Mucosa of gallbladder (tissue), 1 donor: ENCODE measurements at places on chromosomes 2 and 18.

GRCh38 chr2:223727562-223727961 is 109.8 kb downstream of the AP1S3 start:
- peak; percentile 31 for DNase-seq

DNA sequence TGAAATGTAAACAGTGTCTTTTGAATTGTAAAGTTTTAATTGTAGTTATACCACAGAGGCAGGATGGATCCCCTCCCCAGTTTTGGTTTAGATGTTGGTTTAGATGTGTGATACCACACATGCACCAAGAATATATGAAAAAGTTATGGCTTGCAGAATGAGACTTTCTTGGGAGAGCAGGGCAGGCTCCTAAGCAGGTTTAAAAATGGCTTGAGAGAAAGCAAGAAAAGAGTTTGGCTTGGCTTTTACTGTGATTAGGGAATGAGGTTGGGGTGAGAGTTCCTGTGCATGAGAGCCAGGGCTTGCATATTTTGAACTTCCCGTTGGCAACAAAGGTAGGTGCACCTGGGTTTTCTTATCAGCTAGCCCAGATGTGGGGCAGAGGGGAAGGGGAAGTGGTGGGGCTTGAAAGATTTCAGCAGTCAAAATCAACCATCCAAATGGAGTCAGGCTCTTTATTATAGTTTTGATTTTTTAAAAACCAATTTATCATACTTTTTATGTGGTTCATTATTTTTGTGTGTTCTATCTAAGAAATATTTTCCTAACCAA is 246.9 kb downstream of the MTX2 start:
- no peak for DNase-seq

DNA sequence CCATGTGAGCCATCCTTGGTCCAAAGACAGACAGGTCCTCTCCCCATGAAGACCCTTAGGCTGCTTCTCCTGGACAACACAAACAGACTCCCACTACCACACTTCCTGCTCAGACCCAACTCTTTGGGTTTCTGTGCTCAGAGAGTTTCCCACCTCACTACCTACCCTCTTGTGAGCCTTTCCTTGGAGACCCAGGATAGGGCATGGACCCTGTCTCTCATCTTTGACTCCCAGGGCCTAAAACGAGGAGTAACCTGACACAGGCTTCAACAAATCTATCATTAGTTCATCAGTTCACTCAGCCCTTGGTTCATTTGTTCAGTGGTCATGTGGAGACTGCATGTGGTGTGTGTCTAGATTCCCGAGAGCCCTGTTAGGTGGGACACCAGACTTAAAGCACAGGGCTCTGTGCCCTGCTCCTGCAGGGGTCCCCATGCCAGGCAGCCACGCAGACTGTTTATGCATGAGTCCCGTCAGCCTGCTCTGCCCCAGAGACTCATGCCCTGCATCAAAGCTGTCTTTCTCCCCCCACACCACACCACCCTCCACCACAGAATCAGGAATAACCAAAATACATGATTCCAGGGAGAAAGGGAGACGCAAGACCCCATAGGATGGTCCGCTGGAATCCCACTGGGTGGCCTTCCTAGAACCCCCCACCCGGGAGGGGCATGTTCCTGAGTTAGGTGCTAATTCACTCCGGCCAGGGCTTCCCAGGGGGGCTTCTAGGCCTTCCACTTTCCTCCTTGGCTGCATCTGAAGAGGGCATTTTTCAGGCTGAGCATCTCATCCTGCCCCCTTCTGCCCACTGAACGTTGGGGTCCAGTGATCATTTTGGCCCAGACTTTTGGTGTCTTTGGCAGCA is 100.2 kb upstream of the TEX51 start:
- no peak for DNase-seq

- no peak for DNase-seq
These were observed 713.7 kb downstream of the DSC3 start for GRCh38 chr18:30328839-30329238.

- no peak for DNase-seq
These were observed 443.5 kb upstream of the SLC14A2 start for GRCh38 chr18:45171679-45172191.

DNA sequence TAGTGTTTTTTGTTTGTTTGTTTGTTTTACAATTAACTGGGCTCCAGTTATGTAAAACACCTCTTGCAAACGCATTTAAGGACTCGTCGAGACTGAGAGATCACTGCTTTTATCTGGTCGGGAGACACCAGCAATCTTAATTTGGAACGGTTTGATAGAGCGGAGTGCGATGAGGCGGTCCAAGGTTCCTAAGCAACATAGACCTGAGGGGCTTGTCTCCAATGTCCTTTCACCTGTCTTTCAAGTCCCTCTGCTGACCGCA is 729 bp upstream of the SELENOI start:
- DNase-seq, result no peak

DNA sequence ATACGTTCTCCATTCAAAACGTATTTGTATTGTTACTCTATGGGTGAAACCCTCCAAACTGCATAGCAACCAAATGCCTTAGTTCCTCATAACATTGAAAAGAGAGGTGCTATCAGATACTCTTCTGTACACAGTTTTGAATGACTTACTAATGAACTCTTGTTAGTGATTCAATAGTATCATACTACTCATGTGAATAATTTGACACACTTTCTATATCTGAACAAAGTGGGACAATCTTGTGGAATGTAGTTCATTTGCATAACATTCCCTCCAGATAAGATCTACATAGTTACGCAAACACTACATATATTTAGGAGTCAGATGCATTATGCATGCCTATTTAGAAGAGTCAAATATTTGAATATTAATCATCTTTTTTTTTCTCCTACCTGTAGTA is 232.0 kb upstream of the NRXN1 start:
- DNase-seq, result no peak
